ENCODE measurements at places on chromosomes 13 and 19.

- DNase-seq = no peak
These were observed 4.9 kb downstream of the FLT1 start for GRCh38 chr13:28490061-28490460.

GRCh38 chr19:44303976-44304568 is 753 bp downstream of the ZNF235 start:
- no peak for DNase-seq

DNA sequence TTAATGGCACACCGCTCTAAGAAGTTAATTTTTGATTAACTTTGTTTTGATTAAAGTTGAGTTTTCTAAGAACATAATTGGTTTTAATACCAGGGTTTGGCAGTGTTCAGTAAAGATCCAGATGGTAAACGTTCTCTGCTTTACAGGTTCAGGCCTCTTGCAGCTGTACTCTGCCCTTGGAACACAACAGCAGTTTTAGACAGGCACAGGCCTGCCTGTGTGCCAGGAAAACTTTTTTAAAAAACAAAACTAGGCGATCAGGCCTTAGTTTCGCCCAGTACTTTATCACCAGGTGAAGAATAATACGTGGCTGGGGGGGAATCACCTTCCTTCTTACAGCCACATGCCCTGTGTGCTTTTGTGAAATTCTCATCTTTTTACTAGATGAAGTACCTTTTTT is 38.0 kb upstream of the TEX29 start:
- DNase-seq = no peak

DNA sequence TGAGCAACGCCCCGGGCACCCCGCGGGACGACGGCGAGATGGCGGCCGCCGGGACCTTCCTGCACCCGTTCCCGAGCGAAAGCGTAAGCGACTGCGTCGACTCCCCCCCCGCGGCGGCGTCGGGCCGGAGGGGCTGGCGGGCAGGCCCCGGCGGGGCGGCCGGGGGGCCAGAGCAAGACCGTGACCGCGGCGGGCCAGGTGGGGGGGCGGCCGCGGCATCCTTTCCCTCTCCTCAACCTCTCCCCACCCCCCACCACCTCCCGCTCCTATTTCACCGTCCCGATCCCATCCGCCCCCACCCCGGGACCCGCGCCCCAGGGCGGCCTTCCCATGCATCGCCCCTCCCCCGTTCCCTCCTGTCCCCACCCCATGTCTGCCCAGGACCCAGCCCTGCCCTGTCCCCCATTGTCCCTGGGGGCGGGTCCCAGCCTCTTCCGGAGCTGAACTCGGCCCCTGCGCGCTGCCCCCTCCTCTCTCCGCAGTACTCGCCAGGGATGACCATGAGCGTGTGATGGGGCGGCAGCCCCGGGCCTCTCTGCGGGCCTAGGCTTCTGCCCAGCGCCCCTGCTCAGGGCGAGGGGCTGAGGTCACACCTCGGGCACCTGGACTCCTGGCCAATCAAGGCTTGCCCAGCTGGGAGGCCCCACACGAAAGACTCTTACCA is 4.1 kb downstream of the ISYNA1 start:
- no peak for DNase-seq

- DNase-seq = no peak
These were observed 91.3 kb downstream of the KCNRG start for GRCh38 chr13:50106559-50106958.

GRCh38 chr13:99572131-99572530 is 70.9 kb downstream of the TM9SF2 start:
- DNase-seq = no peak

- no peak for DNase-seq
These were observed 5.8 kb upstream of the ONECUT3 start for GRCh38 chr19:1747285-1748114.

DNA sequence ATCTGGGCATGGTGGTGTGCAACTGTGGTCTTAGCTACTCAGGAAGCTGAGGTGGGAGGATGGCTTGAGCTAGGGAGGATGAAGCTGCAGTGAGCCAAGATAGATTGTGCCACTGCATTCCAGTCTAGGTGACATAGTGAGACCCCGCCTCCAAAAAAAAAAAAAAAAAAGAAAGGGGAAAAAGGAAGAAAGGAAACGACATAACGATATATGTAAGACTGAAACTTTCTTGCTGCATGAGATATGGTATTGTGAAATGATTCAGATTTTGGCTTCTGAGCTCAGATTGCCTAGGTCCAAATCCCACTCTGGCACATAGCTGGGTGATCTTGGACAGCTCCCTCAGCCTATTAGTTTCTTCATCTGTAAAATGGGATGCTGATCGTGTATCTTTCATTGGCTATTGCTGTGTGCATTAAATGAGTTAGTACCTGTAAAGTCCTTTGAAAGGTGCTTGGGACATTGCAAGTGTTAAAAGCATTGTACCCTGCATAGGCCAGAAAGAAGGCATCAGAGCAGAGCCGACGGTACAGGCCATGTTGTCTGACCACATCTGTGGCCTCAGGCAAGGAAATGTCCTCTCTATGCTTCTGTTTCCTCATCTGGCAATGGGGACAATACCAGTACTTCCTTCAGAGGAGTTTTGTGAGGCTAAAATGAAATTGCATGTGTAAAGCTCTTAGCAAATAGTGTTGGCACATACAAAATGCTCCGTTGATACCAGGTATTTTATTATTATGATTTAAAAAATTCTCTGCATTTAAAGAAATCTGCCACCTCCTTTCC is 32.6 kb upstream of the SLC46A3 start:
- no peak for DNase-seq

DNA sequence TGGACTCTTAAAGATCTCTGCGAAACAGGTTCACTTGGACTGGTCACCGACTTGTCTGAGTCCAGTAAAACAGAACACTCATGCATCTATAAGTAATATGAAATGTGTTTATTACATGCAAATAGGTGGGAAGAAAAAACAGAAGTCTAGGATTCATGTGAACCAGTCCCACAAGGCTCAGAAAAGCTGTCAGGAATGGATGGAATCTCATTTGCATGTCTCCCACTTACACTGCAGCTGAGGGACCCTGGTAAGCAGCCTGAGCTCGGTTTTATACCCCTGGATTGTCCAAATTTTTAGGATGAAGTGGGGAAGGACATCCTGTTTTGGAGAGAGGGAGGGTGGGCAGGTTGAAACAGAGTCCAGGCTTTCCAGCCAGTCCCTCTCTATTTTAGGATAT is 1545.1 kb upstream of the PCDH20 start:
- no peak for DNase-seq

GRCh38 chr19:32945260-32945659 is 26.5 kb downstream of the CEP89 start:
- no peak for DNase-seq

DNA sequence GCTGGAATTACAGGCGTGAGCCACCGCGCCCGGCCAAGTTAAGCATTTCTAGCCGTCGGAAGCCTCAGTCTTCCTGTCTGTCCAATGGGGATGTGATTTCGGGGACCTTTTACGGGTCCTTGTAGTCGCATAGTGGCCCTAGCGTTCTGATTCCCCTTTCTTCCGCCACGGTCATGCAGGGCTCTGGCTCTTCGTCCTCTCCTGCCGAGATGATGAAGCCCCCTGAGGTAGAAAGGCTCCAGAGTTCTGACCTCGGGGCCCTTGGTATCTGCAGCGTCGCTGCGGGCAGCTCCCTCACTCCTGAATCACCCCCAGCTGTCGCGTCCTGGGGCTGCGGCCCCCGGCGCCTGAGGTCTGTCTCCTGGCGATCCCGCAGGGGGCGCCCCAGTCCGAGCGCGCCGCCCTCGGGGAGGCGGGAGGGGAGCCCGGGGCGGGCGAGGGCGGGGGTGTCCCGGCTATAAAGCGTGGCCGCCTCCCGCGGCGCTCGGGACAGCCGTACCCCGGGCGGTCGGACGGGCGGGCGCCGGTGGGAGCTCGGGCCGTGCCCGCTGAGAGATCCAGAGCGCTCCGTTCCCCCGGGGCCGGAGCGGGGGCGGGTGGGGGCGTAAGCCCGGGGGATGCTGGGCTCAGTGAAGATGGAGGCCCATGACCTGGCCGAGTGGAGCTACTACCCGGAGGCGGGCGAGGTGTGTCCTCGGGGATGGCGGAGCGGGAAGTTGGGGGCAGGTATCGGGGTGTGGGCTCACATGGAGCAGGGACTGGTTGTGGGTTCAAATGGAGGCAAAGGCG is at the start of gene FOXA3:
Gene FOXA3 (plus strand): TSS at position 487 of the 789 bp plus-strand sequence. CDS start 131 bp downstream, at position 618.
- DNase-seq = no peak

DNA sequence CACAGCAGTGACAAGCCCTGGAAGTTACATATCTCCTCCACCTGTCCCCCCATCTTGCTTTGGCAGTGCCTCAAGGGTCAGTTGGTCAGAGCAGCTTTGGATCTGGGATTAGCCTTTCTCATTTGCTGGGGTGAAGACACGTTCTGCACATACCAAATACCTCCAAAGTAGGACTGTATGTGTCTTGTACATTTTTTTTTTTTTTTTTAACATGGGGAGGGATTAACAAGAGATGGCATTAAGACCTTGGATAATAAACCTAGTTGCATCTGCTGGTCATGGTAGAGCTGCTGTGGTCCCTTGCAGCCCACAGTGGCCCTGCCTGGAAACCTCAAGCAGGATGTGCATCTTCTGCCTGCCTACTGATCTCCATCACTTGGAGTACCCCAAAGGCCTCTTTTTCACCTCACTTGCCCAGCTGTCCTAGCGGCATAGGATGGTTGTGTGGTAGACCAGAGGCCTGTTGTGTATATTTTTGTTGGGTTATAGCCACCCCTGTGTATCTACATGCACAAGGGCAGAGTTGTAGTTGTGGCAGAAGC is 2.5 kb downstream of the RPS19 start:
- DNase-seq = no peak

DNA sequence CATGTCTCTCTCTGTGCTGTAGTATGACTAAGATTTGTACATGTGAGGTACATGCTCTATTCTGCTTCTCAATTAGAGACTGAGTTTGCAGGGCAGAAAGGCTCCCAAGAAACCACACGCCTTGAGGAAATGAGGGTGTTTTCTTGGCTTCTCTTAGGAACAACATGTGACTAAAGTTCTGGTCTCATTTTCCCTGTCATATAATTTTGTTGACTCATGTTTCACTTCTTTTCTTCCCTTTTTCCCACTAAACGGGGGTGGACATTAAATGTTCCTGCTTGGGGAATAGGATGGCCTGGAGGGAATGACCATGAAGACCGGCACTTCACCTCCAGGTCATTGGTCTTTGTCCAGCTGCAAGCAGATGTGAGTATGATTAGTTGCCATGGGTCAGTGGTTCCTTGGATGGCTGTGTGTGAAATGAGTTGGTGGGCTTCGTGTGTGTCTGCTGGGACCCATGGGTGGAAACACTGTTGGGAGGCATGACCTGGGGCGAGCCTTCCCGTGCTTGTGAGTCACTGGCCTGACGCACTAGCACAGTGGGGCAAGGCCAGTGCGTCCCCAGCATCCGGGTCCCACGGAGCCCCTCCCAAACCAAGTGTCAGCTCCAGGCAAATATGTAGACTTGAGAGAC is 56.6 kb downstream of the COL4A1 start:
- DNase-seq = no peak

DNA sequence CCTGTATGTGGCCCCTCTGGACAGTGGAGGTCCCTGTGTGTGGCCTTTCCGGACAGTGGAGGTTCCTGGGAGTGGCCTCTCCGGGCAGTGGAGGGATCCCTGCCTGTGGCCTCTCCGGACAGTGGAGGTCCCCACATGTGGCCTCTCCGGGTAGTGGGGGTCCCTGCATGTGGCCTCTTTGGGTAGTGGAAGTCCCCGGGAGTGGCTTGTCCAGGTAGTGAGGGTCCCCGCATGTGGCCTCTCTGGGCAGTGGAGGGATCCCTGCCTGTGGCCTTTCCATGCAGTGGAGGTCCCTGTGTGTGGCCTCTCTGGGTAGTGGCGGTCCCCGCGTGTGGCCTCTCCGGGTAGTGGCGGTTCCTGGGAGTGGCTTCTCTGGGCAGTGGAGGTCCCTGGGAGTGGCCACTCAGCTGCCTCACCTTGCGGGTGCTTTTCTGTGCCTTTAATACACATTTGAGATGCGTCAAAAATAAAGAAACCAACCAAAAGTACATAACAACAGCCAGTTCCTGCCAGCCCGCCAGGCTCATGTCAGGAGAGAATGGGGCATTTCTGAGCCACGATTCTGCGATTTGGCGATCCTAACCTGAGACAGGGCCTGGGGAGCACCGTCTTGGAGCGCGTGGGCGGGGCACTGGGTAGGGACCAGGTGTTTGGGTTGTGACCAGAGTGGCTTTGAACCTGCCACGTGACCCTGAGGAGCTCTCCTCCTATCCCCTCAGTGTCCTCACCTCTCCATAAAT is 194.7 kb downstream of the ZNF536 start:
- no peak for DNase-seq

DNA sequence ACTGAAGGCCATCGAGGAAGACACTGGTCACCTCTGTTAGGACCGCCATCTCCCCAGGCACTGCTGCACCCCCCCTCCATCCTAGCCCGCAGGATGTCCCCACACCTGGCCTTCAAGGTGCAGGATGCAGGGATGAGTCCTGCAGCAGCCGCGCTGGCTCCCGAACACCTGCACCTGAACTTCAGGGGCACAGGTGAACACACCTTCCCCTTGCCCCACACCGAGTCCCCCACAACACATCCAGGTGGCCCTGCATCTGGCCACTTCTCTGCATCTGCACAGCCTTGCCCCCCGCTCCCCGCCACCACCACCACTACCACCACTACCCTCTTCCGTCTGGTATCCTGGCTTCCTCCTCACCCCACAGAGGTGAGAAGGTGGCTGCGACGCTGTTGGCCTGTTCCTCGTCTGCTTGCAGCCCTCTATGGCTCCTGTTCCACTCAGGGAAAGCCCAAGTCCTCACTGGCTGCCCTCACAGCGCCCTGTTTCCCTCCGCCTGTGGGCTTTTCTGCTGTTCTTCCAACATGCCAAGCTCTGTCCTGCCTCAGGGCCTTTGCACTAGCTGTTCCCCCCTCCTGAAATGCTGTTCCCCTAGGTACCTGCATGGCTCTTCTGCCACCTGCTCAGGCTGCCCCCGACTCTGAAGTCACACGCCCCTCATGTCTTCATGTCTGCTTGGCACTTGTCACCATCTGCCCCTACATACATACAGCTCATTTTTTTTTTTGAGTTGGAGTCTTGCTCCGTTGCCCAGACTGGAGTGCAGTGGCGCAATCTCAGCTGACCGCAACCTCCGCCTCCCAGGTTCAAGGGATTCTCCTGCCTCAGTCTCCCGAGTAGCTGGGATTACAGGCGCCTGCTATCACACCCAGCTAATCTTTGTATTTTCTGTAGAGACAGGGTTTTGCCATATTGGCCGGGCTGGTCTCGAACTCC is 1.4 kb upstream of the CERS1 start:
- no peak for DNase-seq

GRCh38 chr19:15911599-15912235 is 13.8 kb upstream of the CYP4F2 start:
- no peak for DNase-seq

DNA sequence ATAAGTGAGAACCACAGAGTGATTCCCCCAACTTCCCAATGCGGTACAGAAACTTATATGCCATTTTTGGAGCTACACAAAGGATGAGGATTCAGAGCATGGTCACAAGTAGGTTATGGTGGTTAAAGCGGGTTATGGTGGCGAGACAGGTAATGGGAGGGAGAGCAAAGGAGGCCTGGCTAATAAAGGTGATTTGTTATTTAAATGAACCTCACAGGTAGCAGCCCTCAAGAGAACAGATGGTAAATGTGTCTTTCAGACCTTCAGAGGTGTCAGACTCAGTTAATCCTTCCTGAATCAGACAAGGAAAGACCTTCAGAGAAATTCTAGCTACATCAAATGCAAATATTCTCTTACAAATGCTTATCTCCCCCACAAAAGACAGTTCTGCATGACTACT is 1971.4 kb downstream of the OLFM4 start:
- DNase-seq = no peak

GRCh38 chr13:24032674-24033073 is 127.8 kb upstream of the SPATA13 start:
- DNase-seq = no peak
